ENCODE measurements at places on chromosomes 2 and 18. TPM values are rescaled to one million over a fixed set of nuclear protein-coding genes. Genes with fewer than 3 reads are reported as not detected.

GBX2 gene
- total RNA-seq: not detected

DSC3 gene
- 0.85 TPM for total RNA-seq

SF3B1 gene
- total RNA-seq: 88.6 TPM

DNA sequence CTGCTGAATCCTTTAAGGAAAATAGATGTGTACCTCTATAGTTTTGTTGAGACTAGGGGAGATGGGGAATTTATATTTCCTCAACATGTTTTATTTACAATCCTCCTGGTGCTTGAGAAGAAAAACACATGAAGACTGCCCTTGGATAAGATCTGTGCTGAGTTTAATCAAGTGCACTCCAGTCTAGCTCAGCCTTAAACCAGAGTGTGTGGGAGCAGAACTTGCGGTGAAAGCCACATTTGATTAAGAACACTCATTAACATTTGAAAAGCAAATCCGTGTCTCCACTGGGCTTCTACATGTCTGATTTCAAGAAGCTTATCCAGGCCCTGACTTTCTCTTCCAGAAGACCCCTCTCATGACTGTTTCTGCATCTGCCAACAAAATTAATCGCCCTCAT, 84.8 kb upstream of the ITGA6 start:
- no peaks in the 10 kb centered on the region for H3K4me1 ChIP-seq
- DNase-seq: no peak
- H3K27me3 ChIP-seq: no peaks in the 10 kb centered on the region
- H3K36me3 ChIP-seq: no peaks in the 10 kb centered on the region

GRCh38 chr2:50529600-50530218, 502.2 kb downstream of the NRXN1 start:
- no peaks in the 10 kb centered on the region for H3K4me1 ChIP-seq
- no peaks in the 10 kb centered on the region for H3K36me3 ChIP-seq
- DNase-seq: no peak
- H3K27me3 ChIP-seq: no peaks in the 10 kb centered on the region

- no peak overlapping the region for H3K27ac ChIP-seq
- no peak overlapping the region for H3K4me3 ChIP-seq
- no peak for DNase-seq
- no peaks in the 10 kb centered on the region for H3K36me3 ChIP-seq
Measured at GRCh38 chr2:220489121-220489520, 861.7 kb downstream of the SLC4A3 start.

DNA sequence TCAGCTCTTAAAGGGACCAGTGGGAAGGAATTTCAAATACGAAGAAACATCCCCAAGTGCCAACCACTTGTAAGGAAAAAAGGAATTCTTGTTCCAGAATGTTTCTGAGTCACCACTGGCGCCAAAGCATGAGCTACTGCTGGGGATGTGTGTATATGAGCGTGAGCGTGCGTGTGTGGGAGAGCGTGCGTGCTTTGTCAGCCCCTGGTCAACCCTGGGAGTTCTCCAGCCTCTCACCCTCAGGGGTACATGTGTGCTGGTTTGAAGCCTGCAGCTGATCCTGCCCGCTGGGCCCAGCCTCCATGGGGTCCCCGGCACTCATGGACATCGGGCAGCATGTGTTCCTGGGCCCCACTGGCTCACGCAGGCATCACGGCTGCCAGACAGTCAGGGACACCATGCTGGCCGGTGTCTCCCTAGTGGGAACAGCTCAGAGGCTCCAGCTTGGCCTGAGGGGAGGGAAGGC, 17.1 kb downstream of the HS6ST1 start:
- H3K36me3 ChIP-seq: no peaks in the 10 kb centered on the region
- H3K27ac ChIP-seq: peak overlapping the region; percentile 68
- peaks cover 10% of the 10 kb centered on the region for H3K4me1 ChIP-seq

- H3K27ac ChIP-seq: no peak overlapping the region
- H3K4me3 ChIP-seq: no peak overlapping the region
- no peaks in the 10 kb centered on the region for H3K36me3 ChIP-seq
- DNase-seq: no peak
- no peaks in the 10 kb centered on the region for H3K4me1 ChIP-seq
- H3K27me3 ChIP-seq: no peaks in the 10 kb centered on the region
Measured at GRCh38 chr2:30777661-30778505, 29.4 kb downstream of the CAPN13 start.

DNA sequence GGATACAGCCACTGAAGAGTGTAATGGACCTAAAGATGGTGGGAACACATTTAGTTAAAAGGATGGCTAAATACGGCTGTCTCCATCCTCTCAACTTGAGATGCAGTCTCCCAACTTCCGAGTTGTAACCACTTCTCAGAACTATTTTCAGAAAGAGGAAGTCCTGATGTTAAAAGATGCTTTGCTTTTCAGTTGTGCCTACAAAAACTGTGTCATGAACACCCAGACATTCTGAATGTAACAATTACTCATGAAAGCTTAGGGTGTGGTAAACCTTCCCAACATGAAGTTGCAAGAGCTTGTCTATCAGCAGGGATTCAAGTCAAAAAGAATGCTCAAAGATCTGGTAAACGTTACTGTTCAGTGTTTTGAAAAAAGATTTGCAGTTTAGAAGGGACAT, 147.9 kb downstream of the DOCK10 start:
- no peak for DNase-seq
- no peaks in the 10 kb centered on the region for H3K36me3 ChIP-seq
- H3K4me3 ChIP-seq: no peak overlapping the region
- H3K4me1 ChIP-seq: no peaks in the 10 kb centered on the region
- no peak overlapping the region for H3K27ac ChIP-seq
- no peaks in the 10 kb centered on the region for H3K27me3 ChIP-seq

DNA sequence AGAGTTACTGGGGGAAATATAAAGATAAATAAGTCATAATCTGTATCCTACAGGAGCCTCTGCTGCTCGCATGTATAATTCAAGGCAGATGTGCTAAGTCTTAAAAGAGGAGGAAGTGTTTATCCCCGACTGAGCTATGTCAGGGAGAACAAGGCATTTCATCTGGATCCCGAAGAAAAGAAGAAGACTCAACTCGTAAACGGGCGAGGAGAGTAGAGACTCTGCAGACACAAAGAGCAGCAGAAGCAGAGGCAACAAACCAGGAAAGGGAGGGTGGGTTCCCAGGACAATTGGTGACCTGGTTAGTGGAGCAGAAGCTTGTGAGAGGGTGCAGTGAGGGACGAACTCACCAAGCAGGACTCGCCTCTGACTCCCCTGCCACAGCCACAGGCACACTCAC, 368.6 kb downstream of the EIPR1 start:
- no peak overlapping the region for H3K27ac ChIP-seq
- DNase-seq: no peak
- H3K27me3 ChIP-seq: no peaks in the 10 kb centered on the region
- no peaks in the 10 kb centered on the region for H3K36me3 ChIP-seq
- no peak overlapping the region for H3K4me3 ChIP-seq

- no peaks in the 10 kb centered on the region for H3K4me1 ChIP-seq
- no peak for DNase-seq
- no peak overlapping the region for H3K27ac ChIP-seq
- no peak overlapping the region for H3K4me3 ChIP-seq
- no peaks in the 10 kb centered on the region for H3K27me3 ChIP-seq
- H3K36me3 ChIP-seq: peaks cover 70% of the 10 kb centered on the region
Measured at GRCh38 chr2:171735991-171736710, 48.9 kb downstream of the DYNC1I2 start.

- H3K27me3 ChIP-seq: no peaks in the 10 kb centered on the region
- H3K4me1 ChIP-seq: no peaks in the 10 kb centered on the region
- H3K4me3 ChIP-seq: no peak overlapping the region
- H3K36me3 ChIP-seq: no peaks in the 10 kb centered on the region
Measured at GRCh38 chr2:237143676-237144440, 58.2 kb downstream of the COPS8 start.

DNA sequence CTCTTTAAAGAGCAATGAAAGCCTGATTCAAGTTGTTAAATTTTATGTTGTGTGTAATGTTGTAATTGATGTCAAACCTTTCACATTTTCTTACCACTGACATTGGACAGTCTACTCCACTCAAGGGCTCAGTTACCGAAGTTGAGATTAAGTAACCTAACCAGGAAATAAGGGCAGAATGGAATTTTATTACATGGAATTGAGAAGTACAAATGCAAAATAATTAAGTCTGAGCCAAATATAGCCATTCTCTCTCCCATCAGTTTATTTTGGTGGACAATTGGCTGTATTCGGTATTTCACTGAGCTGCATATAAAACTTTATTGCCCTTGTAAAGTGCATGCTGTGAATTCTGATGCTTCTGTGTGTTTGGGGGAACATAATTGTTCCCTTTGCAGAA, 231.5 kb downstream of the TTC32 start:
- H3K27ac ChIP-seq: peak overlapping the region; percentile 32
- no peaks in the 10 kb centered on the region for H3K36me3 ChIP-seq
- H3K27me3 ChIP-seq: no peaks in the 10 kb centered on the region

- H3K27me3 ChIP-seq: no peaks in the 10 kb centered on the region
- H3K27ac ChIP-seq: no peak overlapping the region
- no peaks in the 10 kb centered on the region for H3K36me3 ChIP-seq
- no peaks in the 10 kb centered on the region for H3K4me1 ChIP-seq
- no peak overlapping the region for H3K4me3 ChIP-seq
Measured at GRCh38 chr2:14891546-14891945, 259.0 kb downstream of the LRATD1 start.

GRCh38 chr18:9604348-9604747, 10.0 kb downstream of the PPP4R1 start:
- no peaks in the 10 kb centered on the region for H3K27me3 ChIP-seq
- H3K4me1 ChIP-seq: peaks cover 3% of the 10 kb centered on the region
- no peak overlapping the region for H3K27ac ChIP-seq
- H3K36me3 ChIP-seq: no peaks in the 10 kb centered on the region

GRCh38 chr18:3478262-3478978, 28.4 kb downstream of the TGIF1 start:
- H3K4me1 ChIP-seq: no peaks in the 10 kb centered on the region
- DNase-seq: no peak
- H3K4me3 ChIP-seq: no peak overlapping the region
- H3K27me3 ChIP-seq: no peaks in the 10 kb centered on the region
- no peaks in the 10 kb centered on the region for H3K36me3 ChIP-seq

GRCh38 chr2:65775839-65776238, 343.4 kb upstream of the SPRED2 start:
- no peak for DNase-seq
- H3K27me3 ChIP-seq: no peaks in the 10 kb centered on the region
- no peak overlapping the region for H3K27ac ChIP-seq
- H3K4me3 ChIP-seq: no peak overlapping the region
- no peaks in the 10 kb centered on the region for H3K36me3 ChIP-seq

DNA sequence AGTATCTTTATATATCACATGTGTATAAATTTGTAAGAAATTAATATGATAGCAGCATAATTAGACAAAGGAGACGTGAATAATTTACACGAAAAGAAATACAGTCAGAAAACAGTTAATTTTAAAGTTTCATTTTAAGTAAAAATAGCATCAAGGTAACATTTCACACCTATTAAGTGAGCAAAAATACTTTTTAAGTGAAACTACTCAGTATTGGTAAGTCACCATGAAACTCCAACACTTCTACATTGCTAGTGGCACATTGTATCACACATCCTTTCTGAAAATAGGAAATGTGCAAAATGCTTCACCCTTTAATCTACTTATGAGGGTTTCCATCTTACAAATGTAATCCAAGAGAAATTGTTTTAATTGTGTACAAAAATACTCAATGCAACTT, 287.9 kb upstream of the EPAS1 start:
- no peak overlapping the region for H3K4me3 ChIP-seq
- H3K27ac ChIP-seq: no peak overlapping the region
- H3K27me3 ChIP-seq: no peaks in the 10 kb centered on the region
- H3K4me1 ChIP-seq: no peaks in the 10 kb centered on the region
- H3K36me3 ChIP-seq: no peaks in the 10 kb centered on the region

DNA sequence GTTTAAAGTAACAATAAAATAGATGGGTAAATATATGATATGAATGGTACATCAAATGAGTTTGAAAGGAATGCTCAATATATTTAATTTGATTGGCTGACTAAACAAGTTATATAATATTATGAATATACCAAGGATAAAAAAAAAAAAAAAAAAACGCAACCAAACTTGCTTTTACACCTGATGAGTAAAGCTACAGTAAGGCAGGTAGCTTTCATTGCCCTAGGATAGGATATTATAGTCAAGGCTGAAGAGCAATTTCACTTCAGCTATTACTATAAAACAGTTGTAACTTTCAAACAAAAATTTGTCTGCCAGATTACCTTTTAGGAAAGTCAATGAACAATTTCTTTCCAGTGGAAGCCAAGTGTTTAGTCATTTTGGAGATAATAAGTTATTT, 56.8 kb upstream of the PEX13 start:
- DNase-seq: no peak
- no peak overlapping the region for H3K4me3 ChIP-seq
- peaks cover 3% of the 10 kb centered on the region for H3K36me3 ChIP-seq
- H3K27ac ChIP-seq: no peak overlapping the region

GRCh38 chr2:224024270-224024669, 14.8 kb downstream of the SERPINE2 start:
- H3K27me3 ChIP-seq: no peaks in the 10 kb centered on the region
- H3K36me3 ChIP-seq: no peaks in the 10 kb centered on the region
- no peak for DNase-seq
- H3K4me3 ChIP-seq: no peak overlapping the region

- no peak for DNase-seq
- H3K27ac ChIP-seq: no peak overlapping the region
- no peaks in the 10 kb centered on the region for H3K27me3 ChIP-seq
- peak overlapping the region; percentile 16 for H3K4me3 ChIP-seq
- no peaks in the 10 kb centered on the region for H3K4me1 ChIP-seq
Measured at GRCh38 chr18:2223449-2223848, 347.9 kb downstream of the METTL4 start.

DNA sequence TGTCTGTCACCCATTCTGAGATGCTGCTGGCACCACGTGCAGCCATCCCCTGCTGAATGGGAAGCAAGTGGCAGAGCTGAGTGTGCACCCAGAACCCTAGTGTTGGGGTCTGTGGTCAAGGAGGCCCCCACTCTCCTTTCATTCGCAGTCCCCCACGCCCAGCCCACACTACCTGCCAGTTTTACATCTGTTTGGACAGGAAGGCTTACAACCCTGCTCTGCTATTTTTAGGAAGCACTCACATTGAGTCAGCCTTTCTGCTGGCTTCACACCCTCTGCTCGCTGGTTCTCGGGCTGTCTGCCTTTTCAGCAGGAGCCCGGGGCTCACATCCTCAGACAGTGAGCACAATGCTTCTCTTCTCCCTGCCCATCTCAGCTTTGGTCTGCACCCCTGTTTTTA, 10.7 kb upstream of the ADCY3 start:
- no peaks in the 10 kb centered on the region for H3K36me3 ChIP-seq
- no peak overlapping the region for H3K4me3 ChIP-seq
- H3K4me1 ChIP-seq: peaks cover 5% of the 10 kb centered on the region
- DNase-seq: no peak
- no peak overlapping the region for H3K27ac ChIP-seq

- H3K27ac ChIP-seq: no peak overlapping the region
- no peak overlapping the region for H3K4me3 ChIP-seq
- peaks cover 4% of the 10 kb centered on the region for H3K4me1 ChIP-seq
- no peak for DNase-seq
Measured at GRCh38 chr2:121634354-121635307, 14.6 kb downstream of the CLASP1 start.

GRCh38 chr2:18991177-18992168, 366.9 kb downstream of the OSR1 start:
- no peaks in the 10 kb centered on the region for H3K27me3 ChIP-seq
- no peak overlapping the region for H3K4me3 ChIP-seq
- peak overlapping the region; percentile 62 for H3K27ac ChIP-seq

GRCh38 chr2:100941646-100942240, 60.3 kb upstream of the RPL31 start:
- H3K36me3 ChIP-seq: no peaks in the 10 kb centered on the region
- peak overlapping the region; percentile 2 for H3K27ac ChIP-seq
- DNase-seq: no peak
- no peak overlapping the region for H3K4me3 ChIP-seq
- H3K27me3 ChIP-seq: no peaks in the 10 kb centered on the region
- H3K4me1 ChIP-seq: no peaks in the 10 kb centered on the region

GRCh38 chr2:67462738-67463496, 65.8 kb downstream of the ETAA1 start:
- H3K27me3 ChIP-seq: no peaks in the 10 kb centered on the region
- H3K4me3 ChIP-seq: no peak overlapping the region
- H3K27ac ChIP-seq: no peak overlapping the region
- no peak for DNase-seq
